ENCODE measurements at places on chromosomes 1 and 21.
A peak's percentile ranks its signal among the peaks of the same experiment; 100 is the strongest.

GRCh38 chr21:35142036-35142815 lies 93.1 kb upstream of the RUNX1 start:
- DNase-seq: no peak

GRCh38 chr1:53545663-53546408 lies 86.6 kb downstream of the DMRTB1 start:
- DNase-seq: no peak

GRCh38 chr1:172408958-172409357 lies 11.5 kb upstream of the C1orf105 start:
- no peak for DNase-seq

- no peak for DNase-seq
These were observed 954 bp downstream of the RSBN1 start for GRCh38 chr1:113811156-113811887.

DNA sequence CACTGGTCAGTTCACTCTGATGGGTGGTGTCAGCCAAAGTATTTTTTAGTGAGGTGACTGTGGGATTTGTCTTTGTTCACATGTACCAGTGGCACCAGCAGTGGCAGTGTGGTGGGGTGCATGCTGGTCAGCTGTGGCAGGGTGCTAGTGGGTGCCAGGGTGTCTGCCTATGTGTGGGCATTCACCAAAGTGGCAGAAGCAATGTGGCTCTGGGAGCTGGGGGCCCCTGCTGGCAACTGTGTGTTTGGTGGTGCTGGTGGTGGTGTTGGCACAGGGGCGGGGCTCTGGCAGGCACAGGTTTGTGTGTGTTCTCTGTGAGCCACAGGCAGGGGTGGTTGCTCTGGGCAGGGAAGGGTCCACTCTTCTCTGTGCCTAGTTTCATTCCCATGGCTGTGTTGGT lies 161.5 kb downstream of the CENPF start:
- DNase-seq: no peak

GRCh38 chr1:94271373-94271772 lies 34.0 kb upstream of the ARHGAP29 start:
- no peak for DNase-seq

- DNase-seq: no peak
These were observed 16.2 kb downstream of the HIPK1 start for GRCh38 chr1:113945329-113945728.

DNA sequence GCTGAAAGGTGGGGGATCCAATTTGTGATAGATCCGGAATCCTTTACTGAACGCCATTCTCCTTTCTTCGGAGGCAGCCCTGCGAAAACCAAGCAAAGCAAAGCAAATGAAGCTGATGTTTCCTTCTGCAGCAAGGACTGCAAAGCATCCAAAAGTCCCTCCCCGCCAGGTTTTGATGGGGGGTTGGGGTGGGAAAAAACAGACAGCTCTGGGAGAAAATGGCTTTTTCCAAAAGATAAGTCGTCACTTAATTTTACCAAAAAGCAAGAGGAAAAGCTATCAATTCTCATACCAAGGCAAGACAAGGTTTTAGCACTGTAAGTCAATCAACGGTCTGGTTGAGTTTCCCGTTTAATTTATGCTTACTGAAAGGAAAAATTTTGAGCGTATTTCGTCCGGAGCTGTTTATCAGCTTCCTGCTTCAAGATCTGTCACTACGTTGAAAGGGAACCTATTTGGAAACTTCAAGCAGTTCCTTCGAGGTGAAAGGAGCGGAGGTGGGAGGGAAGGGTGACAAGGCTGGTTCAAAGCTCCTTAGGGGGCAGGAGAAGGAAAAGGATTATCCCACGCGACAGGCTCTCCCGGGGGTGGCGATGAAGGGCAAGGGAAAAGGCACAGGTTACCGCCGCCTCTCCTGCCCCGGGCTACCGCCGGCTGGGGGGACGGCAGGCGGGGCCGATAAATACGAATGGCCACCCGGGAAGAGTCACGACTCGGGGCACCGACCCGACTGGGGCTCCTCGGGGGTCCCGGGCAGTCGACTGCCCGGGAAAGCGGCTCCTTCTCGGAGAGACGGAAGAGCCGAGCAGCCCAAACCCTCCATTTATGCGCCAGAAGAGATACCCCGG lies 750 bp downstream of the SYNJ1 start:
- no peak for DNase-seq

GRCh38 chr1:165988817-165989216 lies 161.4 kb downstream of the UCK2 start:
- no peak for DNase-seq

- DNase-seq: no peak
These were observed 9.0 kb upstream of the ARID1A start for GRCh38 chr1:26686795-26687194.

GRCh38 chr1:59136541-59137275 lies 160.2 kb upstream of the FGGY start:
- no peak for DNase-seq

GRCh38 chr1:87683196-87683956 lies 354.7 kb downstream of the LMO4 start:
- no peak for DNase-seq

DNA sequence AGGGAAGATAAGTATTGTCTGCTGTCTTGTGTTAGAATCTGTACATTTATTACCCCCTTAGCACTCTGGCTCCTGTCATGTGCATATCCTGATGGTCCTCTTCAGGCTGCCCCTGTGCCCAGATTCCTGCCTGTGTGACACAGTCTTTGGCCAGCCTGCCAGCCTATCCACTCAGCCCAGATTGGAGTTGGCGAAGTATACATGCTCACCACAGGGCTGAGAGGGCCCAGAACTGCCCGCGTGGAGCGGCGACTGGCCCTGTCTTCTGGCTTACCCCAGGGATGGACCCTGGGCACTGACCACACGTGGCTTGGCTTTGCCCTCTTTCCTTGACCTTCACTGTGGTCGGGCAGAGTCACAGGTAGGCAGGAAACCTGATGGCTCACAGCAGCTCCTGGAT lies 11.4 kb downstream of the RNF220 start:
- DNase-seq: no peak

- no peak for DNase-seq
These were observed 45.4 kb upstream of the PCBP3 start for GRCh38 chr21:45598109-45598508.

GRCh38 chr1:33898406-33898805 lies 34.5 kb downstream of the HMGB4 start:
- DNase-seq: no peak

DNA sequence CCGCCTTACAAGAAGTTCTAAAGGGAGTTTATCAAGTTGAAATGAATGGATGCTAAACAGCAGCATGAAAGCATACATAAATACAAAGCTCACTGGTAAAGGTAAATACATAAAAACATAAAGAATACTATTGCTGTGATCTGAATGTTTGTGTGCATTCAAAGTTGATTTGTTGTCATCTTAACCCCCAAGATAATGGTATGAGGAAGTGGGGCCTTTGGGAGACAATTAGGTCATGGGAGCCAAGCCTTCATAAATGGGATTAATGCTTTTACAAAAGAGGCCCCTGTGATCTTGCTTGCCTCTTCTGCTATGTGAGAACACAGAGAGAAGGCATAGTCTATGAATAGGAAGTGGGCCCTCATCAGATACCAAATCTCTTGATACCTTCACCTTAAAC lies 209.0 kb upstream of the SAMSN1 start:
- no peak for DNase-seq

- peak; percentile 87 for DNase-seq
These were observed 86.2 kb downstream of the NGF start for GRCh38 chr1:115251856-115252255.

- no peak for DNase-seq
These were observed 54.6 kb downstream of the S100B start for GRCh38 chr21:46550116-46550941.

All from AG04449 (cell line).